ENCODE measurements at places on chromosomes 2 and 18.

DNA sequence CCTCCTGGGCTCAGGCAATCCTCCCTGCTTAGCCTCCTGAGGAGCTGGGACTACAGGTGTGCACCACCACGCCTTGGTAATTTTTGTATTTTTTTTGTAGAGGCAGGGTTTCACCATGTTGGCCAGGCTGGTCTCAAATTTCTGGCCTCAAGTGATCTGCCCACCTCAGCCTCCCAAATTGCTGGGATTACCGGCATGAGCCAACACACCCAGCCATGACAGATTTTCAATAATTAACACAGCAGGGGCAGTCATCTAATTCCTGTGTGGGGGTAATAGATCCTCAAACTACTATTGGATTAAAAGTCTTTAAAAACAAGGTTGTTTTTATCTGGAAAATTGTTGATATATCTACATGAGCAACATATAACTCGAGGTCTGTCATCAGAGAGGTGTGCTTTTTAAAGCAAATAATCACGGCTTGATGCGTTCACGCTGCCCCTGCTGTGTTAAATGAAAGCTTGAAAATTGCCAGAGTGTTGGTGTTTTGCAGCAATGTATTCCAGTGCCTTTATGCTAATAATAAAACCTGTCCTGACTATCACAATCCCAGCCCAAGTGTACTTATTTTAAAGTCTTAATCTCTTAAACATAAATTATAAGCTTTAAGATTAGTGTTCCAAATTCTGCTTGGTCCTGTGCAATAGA, 35.6 kb upstream of the ASB1 start:
- no peak for DNase-seq

DNA sequence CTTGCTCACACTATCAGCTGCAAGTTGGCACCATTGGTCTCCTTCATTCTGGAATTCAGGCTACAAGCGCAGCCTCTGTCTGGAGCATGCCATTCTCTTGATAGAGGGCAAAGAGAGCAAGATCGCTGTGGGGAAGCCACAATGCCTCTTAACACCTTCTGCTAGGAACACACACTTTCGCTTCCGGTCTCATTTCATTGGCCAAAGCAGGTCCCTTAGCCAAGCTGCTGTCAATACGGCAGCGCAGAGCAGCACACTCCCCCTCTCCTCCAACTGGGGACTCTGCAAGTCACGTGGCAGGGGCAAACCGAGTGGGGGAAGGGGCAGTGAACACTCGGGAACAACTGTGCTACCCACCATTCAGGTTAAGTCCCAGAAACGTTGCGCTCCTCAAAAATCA, 98.1 kb downstream of the MMADHC start:
- no peak for DNase-seq

DNA sequence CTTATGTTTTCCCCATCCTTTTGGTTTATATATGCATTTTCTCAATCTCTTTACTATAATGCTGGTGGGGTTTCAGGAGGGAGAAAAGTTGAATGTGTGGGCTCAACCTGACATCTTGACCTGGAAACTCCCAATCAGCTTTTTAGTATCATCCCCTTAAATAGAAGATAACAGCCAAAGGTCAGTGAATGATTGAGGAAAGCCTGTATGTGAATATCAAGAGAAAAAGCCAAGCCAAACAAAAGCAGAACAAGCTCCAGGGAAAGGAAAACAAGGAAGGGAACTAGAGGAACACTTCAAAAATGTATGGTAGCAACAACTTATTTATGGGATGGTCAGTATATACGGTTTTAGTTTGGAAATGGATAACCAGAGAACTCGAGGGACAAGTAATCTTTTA, 28.3 kb upstream of the ATOH8 start:
- no peak for DNase-seq

- DNase-seq, result peak; percentile 0
These were observed 2.8 kb downstream of the CAPN10 start for GRCh38 chr2:240589375-240589774.

DNA sequence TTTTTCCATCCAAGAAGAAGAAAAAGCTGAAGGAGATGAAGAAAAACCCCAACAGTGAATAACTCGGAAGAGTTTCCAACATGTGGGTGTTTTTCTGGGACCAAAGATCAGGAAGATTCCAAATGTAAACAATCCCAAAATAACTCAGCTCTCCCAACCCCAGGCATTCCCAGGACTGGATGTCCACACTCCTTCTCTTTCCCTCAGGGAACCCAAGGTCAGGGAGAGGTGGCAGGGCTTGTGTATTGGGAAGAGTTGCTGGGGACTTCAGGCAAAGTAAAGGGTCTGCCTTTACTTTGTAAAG, 268.0 kb downstream of the DYSF start:
- DNase-seq, result no peak

GRCh38 chr2:187358531-187358930, 89.5 kb downstream of the CALCRL start:
- DNase-seq, result no peak

DNA sequence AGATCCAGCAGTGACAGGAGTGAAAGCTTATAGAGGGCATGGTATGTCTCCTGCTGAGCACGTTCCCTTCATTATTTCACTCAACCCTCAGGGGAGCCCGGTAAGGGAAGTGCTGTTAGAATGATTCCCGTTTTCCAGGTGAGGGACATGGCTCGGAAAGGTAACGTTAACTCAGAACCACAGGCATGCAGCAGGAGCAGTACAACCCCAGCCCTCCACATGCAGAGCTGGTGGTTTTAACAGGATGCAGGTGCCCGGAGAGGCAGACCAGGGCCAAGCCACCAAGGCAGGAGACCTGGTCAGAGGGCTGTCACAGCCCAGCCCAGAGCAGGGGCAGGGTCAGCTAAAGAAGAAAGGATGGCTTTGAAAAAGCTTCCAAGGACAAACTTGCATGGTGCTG, 268.5 kb downstream of the SH3BP4 start:
- no peak for DNase-seq

DNA sequence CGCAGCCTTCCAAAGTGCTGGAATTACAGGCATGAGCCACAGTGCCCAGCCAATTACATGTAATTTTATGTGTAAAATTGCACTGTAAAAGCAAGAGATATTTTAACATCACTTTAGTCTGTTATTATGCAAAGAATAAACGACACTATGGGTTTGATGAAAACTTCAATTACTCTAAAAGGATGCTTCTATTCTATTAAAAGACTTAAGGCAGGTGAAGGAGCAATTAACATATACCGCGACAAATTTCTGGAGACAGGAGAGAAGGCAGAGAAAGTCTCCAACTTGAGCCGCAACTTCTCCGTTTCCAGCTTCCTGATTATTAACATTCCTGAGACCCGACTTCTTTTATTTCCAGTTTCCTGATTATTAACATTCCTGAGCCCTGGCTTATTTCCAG, 53.7 kb downstream of the FAM210A start:
- no peak for DNase-seq

DNA sequence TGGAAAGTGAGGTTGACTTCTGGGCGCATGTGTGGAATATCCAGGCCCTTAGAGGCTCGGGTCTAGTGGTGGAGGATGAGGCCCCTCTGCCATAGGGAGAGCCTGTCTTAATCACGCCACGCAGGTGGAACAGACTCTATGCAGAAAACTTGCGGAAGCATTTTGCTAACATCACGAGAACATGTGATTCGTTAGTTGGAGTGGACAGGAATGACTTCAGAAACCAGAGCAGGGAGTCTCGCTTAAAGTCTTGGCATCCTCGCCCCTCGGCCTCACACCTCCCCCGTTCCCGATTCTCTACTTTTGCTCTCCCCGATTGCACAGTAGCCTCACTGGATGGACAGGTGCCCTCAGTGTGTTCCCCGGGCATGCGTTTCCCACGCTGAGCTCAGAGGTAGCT, 333.4 kb downstream of the GBX2 start:
- DNase-seq, result no peak

GRCh38 chr2:105794926-105795574, 50.3 kb downstream of the NCK2 start:
- DNase-seq, result no peak

DNA sequence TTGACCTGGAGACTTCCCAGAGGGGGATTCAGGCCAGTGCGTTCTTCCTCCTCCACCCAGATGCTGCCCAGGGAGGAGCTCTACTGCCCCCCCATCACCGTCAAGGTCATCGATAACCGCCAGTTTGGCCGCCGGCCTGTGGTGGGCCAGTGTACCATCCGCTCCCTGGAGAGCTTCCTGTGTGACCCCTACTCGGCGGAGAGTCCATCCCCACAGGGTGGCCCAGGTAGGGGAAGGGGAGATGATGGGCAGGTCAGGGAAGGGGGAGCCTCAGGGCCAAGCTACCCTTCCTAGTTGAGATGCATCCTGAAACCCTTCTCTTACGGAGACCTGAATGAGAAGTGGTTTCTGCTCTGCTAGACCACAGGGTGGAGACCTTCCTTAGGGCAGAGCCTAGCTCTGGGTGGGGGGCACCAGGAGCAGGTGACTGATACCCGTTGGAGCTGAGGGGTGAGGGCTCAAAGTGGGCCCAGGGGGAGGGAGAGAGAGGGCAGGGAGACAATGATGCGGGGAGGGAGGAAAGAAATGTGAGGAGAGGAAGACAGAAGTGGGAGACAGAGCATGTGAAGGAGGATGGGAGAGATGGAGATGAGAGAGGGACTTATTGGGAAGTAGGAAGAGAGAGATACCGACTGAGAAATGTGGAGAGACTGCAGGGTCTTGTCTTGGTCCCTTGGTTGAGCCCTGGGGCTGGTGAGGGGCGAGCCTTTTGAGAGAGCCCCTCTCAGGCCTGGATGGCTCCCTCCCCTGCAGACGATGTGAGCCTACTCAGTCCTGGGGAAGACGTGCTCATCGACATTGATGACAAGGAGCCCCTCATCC, 159.4 kb downstream of the DYSF start:
- DNase-seq, result no peak

DNA sequence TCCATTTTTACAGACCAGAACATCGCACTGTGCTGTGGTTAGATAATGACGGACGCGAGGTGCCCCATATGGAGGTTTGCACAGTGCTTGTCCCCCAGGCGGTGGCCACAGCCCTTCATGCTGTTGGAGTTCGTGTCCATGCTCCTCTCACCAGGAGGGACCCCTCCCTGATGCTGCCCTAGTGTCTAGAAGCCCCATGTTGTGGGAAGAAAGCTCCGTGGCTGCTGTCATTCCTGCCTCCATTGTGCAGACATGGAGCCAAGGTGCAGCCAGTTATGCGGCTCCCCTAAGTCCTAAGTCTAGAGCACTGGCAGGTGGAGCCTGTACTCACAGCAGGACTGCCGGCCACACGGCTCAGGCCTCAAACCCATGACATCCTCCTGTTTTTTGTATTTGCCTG, 464.9 kb downstream of the EIPR1 start:
- DNase-seq, result no peak

GRCh38 chr18:13371689-13372418, 153.3 kb downstream of the LDLRAD4 start:
- DNase-seq, result no peak

DNA sequence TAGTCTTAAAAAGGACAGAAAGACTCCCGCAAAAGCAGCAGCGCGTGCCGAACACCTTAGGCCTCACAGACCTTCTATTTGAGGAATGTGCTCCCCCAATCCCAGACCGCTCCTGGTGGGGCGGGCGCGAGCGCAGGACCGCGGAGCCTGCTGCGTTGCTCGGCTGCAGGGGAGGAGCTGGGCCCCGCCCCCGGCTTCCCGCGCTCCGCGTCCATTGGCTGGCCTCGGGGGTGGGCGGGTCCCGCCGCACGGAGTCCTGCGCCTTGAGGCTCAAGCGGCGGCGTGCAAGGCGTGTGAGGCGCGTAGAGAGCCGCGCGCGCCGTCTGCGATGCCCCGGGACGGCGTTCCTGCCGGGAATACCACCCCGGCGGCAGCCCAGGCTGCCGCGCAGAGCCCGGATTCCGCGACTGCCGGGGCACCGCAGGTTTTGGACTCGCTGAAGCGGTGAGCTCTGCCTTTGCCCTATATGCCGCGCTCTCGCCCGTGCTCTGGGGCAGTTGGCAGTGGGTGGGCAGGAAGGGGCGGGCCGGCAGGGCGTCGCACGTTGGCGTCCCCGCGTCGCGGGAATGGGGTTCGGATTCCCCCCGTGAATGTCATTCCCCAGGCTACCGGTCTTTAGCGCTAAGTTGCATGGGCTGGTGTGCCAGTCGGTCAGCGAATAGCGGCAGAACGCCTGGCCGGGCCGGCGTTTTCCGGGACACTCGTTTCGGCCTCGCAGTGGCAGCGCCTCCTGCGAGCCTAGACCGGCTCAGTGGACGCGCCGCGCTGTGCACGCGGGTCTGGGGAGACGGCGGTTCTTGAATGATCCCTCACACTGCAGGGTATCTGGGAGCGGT, 49.6 kb upstream of the PAIP2B start:
- peak; percentile 89 for DNase-seq

GRCh38 chr2:132374961-132375360, 41.6 kb upstream of the GPR39 start:
- no peak for DNase-seq

- DNase-seq, result no peak
These were observed 756.0 kb upstream of the ACVR2A start for GRCh38 chr2:147088871-147089270.

- DNase-seq, result no peak
These were observed 10.4 kb downstream of the ADCY3 start for GRCh38 chr2:24909555-24910177.

DNA sequence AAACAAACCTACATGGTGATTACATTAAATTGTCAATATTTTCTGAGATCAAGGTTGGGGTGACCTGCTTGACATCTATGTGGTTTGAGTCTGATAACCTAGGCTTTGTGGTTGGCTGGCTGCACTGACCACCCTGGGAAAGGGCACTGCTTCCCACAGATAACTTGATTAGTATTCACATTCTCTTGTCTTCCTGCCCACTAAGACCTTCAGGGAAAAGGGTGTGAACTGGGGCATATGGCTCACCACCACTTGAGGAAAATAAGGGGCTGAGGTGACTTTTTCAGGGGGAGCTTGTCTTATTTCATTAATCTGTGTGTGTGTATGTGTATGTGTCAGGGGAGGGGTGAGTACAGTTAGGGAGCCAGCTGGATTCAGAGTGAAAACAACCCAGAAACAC, 1.5 kb downstream of the SMYD1 start:
- no peak for DNase-seq

- no peak for DNase-seq
These were observed 585 bp downstream of the ABCA12 start for GRCh38 chr2:215137741-215138340.

GRCh38 chr2:1373830-1374229, 39.4 kb upstream of the TPO start:
- DNase-seq, result no peak

All from stimulated activated CD4-positive, alpha-beta T cell treated with anti-CD3 and anti-CD28 coated beads, Interleukin-4, amount 100 ng/mL, for 1 hour (primary cell).